ENCODE measurements at places on chromosomes 12 and 14.

DNA sequence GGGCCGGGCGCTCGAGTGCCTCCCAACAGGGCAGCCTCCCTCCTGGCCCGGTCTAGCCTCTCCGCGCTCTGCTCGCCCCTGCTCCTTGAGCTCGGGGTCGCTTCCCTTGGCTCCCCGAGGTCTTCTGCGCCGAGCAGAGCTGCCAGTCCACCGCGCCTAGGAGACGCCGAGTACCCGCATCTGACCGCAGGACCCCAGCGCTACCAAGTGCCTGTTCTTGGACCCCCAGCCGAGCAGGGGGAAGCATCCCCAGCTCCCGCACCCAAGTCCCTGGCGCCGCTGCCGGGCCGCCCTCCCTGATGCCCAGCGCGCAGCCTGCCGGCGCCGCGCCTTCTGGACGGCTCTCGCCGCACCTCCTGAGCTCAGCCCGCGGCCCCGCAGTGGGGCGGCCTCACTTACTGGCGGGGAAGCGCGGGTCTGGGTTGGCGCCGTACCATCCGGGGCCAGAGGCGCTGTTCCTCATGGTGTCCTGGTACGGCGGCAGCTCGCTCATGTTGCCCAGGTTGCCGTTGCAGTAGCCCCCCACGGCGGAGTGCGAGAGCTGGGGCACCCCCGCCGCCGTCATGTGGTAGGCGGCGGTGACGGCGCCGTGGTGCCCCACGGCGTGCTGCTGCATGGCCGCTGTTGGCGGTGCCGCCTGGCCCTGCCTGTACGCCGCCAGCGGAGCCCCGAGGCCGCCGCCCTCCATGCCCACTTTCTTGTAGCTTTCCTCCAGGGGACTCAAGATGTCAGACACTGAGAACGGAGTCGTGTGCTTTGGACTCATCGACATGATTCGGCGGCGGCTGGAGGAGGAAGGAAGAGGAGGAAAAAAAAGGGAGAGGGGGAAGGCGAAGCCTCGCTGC, 1.2 kb downstream of the NKX2-1 start:
- DNase-seq = no peak

- no peak for DNase-seq
These were observed 10.6 kb downstream of the SIX4 start for GRCh38 chr14:60713513-60713912.

GRCh38 chr14:57559576-57559975, 65.9 kb upstream of the CCDC198 start:
- DNase-seq = no peak

GRCh38 chr12:22050078-22050477, 4.1 kb downstream of the CMAS start:
- no peak for DNase-seq

DNA sequence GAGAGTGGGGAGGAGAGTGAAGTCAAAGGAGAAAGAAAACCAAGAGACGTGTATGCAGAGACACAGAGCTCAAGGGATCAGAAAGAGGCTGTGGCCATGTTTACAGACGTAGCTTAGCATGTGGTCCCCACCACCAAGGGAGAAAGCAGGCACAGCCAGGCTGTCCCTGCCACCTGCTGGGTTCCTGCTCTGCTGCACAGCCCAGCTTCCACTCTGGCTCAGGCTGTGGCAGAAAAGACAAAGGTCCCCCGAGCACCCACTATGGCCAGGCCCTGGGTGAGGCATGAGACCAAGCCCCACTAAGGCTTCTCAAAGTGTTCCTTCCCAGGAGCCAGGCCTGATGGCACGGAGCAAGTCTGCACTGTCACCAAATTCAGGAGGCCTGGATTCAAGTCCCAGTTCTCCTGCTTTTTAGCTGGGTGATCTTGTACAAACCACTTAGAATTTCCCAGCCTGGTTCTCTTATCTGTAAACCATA, 25.9 kb upstream of the COL2A1 start:
- DNase-seq = no peak

GRCh38 chr12:89166121-89166520, 186.2 kb downstream of the DUSP6 start:
- no peak for DNase-seq
